ENCODE measurements at places on chromosomes 2 and 18.

DNA sequence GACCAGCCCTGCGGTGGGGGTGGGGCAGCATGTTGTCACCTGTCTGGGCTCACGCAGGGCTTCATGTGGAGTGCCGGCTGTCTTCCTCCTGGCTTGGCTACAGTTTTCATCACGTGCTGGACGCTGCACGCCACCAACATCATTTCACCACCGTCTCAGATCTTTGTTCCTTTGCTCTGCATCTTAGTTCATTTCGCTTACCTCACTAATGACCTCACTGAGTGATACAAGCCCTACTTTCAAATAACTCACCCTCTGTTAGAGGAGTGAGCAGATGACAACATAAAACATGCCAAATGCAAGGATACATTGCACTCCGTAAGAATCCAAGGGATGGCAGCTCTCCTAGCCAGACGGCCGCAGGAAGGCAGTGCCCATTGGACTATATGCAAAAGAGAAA lies 527.5 kb downstream of the GALR1 start:
- DNase-seq, result no peak

DNA sequence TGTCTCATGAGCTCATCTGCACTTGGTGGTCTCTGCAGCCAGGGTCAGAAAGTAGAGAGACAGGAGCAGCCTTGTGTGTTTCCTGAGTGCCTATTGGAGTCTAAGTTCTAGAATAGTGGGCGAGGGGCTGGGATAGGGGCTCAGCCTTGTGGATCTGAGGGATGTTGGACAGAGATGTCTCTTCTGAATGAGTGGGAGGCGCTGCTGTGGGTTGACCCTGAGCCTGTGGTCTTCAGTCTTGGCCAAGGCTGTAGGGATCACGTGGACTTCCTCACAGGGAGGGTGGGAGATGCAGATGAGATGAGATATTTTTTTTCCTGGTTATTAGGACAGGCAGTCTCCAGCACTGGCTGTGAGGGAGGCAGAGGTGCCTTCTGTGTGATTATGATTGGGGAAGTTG lies 61.8 kb downstream of the RNF144A start:
- no peak for DNase-seq

DNA sequence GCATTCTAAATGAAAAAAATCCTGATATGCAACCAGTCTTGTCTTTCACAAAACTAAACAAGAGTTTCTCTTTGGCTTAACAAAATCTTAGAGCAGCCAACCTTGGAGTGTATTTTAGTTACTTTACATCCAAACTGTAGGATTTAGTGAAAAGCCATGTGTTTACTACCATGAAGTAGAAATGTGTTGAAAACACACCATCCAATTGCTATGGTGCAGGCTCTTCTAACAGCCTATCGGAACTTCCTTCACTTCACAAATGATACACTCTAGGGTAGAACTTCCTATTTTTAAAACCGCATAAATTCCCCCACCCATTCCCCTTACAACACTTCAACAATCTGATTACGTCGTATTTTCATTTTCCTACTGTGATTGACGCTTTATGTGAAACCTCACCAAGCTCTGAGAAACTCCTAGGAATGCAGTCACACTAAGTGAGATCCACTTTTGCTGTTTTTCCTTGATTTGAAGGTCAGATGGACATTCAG lies 74.4 kb upstream of the MAP4K4 start:
- no peak for DNase-seq

DNA sequence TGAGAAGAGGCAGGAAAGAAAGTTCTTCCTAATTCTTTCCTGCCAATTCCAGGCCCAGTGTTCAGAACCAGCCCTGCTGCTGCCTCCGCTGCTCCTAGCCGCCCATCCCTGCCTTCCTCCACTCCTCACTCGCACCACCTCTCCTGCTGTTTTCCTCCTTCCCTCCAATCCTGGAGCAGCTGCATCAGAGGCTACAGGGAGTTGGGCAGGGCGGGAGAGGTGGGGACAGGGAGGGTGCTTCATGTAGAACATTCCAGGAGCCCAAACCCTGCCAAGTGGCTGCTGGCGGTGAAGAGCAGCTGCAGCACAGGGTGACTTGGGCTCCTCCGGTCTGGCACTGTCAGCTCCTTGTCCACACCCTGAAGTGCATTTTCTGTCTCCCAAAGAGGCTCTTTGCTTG lies 176.3 kb downstream of the TNS1 start:
- DNase-seq, result no peak

DNA sequence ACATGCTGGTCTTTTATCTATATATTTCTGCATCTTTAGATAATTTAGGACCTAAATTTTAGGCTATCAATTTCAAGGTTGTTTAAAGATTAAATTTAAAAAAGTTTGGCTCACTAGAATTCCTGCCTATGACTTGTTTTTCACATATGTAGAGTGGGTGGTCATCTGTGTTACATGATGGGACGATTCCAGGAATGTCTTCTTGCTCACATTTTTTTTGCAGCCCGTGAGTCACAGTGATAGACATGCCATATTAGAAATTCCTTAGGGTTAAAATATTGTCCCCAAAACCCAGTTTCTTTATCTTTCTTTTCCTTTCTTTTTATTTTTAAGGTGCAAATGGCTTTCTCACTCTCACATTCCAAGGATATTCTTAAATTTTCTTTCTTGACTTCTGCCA lies 652.0 kb downstream of the PLCL1 start:
- no peak for DNase-seq

GRCh38 chr2:229164545-229165249 lies 106.4 kb downstream of the PID1 start:
- no peak for DNase-seq

- DNase-seq, result no peak
Observed at GRCh38 chr2:112243233-112243632, 11.6 kb downstream of the ZC3H8 start.

- no peak for DNase-seq
Observed at GRCh38 chr18:10113121-10114022, 199.6 kb downstream of the VAPA start.

DNA sequence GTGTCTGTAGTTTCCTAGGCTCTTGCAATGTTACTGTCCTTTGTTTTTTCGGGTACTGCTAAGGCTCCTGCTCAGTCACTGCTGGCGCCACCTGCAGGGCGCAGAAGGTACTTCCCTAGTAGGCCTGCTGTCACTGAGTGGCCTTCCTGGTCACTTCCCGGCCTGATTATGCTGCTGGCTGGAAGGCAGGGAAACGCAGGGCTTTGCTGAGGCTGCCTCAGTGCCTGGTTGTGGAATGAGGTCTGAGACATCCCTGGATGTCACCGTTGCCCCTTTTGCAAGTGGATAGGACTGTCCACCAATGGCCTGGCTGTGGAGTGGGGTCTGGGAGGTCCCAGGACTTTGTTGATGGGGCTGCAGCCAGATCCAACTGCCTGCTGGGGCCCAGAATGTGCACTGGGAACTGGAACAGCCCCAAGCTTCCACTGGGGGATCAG lies 13.1 kb downstream of the DAW1 start:
- no peak for DNase-seq

DNA sequence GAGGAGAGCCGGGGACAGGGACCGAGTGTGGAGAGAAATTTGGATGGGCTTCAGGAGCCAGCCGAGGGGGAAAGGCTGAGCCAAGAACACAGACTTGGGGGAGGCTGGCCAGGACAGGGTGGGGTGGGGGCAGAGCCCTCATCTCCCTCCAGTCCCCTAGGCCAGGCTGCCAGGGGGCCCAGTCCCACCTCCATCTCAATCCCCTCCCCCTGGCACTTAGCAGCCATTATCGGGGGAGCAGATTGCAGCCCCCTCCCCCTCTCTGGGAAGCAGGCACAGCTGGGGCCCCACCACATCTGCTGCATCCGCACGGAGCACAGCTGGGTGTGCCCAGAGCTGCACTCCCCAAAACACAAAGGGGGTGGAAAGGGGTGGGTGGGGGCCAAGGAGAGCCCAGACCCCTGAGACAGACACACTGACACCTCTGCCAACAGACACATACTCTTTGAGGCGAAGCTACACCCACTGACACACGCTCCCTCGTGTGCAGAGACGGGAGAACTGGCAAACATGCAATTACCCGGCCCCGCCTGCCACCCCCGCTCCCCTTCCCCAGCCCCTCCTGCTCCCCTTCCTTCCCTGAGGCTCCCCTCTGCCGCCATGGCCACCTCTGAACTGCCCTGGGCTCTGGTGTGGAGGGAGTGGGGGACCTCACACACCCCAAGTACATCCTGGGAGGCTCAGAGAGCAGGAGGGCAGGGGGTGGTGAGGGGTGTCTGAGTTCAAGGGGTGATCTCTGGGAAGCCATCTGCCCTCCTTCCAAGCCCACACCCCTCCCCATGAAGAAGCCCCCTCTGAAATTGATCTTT lies 5.1 kb upstream of the ASIC4 start:
- no peak for DNase-seq

DNA sequence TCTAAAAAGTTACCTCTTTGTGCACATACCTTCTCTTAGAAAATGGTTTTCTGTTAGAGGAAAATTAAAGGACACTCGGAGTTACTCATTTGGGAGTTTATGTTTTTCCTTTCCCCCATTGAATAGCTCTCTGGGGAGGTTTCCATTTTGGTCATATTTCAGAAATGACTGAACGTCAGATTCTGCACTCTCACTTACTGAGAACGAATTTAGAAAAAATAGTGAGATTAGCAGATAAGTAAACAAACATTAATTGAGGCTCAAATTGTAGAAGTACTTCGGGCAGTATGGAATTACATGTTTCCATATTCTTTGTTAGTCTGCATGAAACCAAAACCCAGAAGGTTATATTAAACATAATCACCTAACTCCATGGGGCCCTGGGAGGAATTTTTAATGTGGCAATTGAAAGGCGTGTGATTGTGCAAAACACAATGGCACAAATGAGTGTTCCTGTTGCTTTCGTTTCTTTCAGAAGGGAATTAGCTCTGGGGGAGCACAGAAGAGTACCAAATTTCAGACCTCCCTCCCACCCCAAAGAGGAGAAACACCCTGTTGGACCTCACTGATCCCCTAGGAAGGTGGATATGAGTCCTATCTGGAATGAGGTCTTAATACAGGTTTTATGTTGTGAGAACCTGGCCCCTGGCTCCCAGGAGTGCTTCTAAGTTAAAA lies 212.3 kb downstream of the BCL2 start:
- no peak for DNase-seq

GRCh38 chr2:96146153-96146880 lies 1.1 kb upstream of the DUSP2 start:
- no peak for DNase-seq

GRCh38 chr2:30707304-30707903 lies 99.8 kb downstream of the CAPN13 start:
- no peak for DNase-seq

- no peak for DNase-seq
Observed at GRCh38 chr2:202406445-202406978, 30.4 kb downstream of the BMPR2 start.

GRCh38 chr18:8328126-8328525 lies 281.1 kb upstream of the RAB12 start:
- no peak for DNase-seq

DNA sequence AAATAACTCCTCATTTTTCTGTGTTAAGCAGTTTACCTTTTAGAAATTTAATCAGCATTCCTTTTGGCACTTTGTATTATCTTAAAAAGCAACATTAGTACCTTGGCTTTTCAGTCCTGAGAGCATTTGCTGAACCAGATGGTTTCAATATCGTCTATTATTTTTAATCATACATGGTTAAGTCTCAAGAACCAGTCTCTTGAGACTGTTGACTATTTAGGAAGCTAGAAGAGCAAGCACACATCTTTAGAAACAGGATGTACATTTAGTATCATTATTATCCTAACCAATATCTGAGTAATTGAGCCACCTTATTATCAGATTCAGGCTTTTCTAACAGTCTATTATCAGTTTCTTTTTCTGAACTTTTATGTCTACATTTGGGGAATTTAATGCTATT lies 28.2 kb upstream of the ZEB2 start:
- no peak for DNase-seq

DNA sequence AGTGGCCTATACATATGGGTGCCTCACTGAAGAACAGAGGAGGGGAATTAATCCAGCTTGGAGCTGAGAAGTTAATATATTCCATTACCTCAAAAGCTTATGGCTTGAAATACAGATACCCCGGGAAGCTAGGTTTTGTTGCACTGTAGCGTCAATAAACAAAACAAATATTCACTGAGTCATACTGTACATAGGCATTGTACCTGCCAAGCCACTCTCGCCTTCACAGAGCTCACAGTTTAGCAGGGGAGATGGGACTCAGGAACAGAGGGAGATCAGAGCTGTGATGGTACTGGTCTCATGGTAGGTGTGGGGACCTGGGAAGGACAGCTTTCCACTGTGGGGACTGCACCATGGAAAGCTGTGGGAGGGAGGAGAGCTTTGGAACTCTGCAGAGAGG lies 111.2 kb upstream of the ST6GAL2 start:
- no peak for DNase-seq

- DNase-seq, result peak; percentile 32
Observed at GRCh38 chr2:222753251-222753824, 81.9 kb downstream of the MOGAT1 start.

DNA sequence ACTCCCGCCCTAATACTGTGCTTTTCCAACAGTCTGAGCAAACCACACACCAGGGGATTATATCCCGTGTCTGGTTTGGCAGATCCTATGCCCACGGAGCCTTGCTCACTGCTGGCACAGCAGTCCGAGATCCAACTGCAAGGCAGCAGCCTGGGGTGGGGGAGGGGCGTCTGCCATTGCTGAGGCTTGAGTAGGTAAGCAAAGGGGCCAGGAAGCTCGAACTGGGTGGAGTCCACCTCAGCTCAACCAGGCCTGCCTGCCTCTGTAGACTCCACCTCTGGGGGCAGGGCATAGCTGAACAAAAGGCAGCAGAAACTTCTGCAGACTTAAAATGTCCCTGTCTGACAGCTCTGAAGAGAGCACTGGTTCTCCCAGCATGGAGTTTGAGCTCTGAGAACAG lies 44.2 kb downstream of the LNPK start:
- DNase-seq, result no peak

GRCh38 chr18:63676526-63677323 lies 15.0 kb upstream of the SERPINB3 start:
- peak; percentile 31 for DNase-seq

- no peak for DNase-seq
Observed at GRCh38 chr2:22037274-22037673, 913.5 kb downstream of the TDRD15 start.

DNA sequence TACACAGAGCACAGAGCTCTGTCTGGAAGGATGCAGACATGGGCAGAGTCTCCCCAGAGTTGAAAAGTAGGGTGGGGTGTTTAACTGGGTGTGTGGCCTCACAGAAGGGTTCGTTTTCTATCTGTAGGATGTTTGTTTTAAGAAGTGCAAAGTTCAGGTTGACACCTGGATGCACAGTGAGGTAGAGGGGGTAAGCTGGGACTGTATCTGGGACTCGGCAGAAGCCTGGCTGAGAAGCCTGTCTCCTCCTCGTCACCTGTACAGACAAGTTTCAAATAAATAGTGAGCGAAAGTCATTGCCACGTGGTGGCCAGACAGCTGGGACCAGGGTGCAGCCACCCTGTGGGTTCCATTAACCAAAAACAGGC lies 145.9 kb downstream of the KLHL29 start:
- DNase-seq, result no peak

GRCh38 chr18:13548966-13549879 lies 177.1 kb downstream of the FAM210A start:
- no peak for DNase-seq
